ENCODE measurements at places on chromosomes 2 and 18.

- DNase-seq = no peak
Measured at GRCh38 chr2:205698286-205699268, 16.3 kb downstream of the NRP2 start.

DNA sequence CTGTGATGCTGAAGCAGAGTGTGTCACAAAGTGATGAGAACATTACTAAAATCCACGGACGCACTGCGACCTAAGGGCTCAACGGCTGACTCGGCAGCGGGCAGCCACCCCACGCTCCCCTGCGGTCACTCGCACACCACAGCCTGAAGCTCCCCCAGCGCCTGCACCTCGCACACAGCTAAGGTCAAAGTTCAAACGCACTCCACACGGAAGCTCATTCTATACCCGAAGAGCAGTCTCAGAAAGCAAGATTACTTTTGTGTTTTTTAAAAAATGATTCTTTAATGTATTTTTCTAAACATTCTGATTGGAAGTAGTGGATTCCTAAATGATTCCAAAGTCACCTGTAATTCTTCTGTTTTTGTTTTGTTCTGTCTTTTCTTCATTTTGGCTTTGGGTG is 21.7 kb downstream of the ASPRV1 start:
- DNase-seq = no peak

DNA sequence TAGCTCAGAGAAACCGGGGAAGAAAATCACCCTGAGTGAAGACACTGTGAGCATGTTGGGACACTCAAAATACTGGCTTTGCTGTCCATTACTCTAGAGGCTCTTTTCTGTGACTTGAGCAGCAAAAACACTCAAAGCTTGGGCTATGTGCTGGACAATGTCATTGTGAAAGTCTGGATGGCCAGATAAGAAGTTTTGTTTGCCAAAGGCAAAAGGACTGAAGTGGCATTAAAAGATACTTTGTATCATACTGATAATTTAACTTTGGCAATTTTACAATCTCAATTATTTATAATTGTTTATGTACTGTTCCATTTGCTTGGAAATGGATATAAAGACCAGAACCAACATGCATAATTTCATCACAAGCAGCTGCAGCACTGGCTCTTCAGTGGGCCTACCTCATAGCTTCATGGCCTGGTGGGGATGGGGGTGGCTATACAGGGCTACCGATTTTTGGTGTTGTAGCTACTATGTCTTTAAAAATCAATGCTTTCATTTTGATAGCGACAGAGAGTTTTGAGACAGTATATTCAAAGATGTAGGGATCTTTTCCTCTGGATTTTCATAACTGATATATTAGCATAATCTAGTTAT is 51.1 kb downstream of the RBKS start:
- no peak for DNase-seq

DNA sequence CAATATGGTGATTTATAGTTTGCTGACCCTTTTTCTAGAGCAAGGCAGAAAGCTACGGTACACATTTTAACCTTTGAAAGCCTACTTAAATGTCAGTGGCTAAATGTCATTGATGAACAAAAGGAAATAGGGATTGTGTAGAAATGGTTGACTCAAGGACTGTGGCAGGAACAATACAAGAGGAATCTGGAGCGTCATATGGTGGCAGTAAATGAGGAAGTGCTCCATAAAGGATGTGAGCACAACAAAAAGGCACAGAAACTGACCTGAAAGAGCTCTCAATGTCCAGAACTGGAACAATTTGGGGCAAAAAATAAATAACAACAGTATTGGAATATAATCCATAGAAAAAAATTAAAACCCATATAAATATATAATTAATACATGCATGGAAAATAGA is 443.9 kb upstream of the VRK2 start:
- no peak for DNase-seq

- DNase-seq = no peak
Measured at GRCh38 chr2:203936535-203936934, at the start of gene ICOS. TSS of gene ICOS (plus strand) at chr2:203936763. CDS start at chr2:203936815, 52 bp downstream.

GRCh38 chr2:23705771-23706612 is 220.9 kb downstream of the ATAD2B start:
- DNase-seq = no peak

DNA sequence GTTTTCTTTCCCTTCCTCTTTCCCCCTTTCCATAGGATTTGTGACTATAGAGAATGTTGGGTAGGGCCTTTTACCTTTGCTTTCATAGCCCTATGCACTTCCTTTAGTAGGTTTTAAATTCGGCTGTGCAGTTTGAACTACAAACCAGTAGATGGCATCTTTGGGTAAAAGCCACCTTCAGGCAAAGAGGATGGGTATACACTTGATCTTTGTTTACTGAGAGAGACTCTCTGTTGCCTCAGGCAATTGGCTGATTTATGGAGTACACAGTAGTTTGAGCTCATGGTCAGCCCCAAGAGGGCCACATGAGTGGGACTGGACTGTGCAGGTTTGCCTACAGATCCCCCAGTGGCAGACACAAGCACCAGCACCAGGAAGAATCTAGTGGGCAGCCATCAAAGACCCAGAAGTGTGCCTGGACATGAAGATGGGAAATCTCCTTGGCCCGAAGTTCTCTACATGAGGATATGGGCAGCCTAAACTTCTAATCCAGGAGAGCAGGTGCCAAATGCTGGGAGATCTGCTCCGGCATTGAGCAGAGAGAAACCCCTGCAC is 1304.3 kb upstream of the DDX18 start:
- no peak for DNase-seq

- no peak for DNase-seq
Measured at GRCh38 chr2:3635171-3635974, 22.6 kb upstream of the ALLC start.

DNA sequence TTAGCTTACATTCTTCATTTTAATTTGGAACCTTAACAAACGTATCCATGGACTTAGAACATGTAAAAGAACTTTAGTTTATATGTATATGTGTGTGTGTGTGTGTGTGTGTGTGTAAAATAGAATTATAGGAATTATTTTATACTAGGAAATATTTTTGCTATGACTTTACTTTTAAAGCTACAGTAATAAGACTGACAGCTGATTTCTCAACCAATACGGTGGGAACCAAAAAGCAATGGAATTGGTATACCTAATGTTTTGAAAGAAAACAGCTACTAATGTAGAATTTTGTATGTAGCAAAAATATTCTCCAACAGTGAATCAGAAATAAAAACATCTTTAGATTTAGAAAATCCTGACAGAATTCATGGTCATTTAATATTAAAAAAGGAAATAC is 146.5 kb upstream of the ARL4C start:
- no peak for DNase-seq

- no peak for DNase-seq
Measured at GRCh38 chr2:54691445-54692135, 31.9 kb upstream of the EML6 start.

GRCh38 chr2:221969087-221969829 is 329.5 kb downstream of the PAX3 start:
- no peak for DNase-seq

- DNase-seq = no peak
Measured at GRCh38 chr2:73968357-73968937, 16.3 kb upstream of the TET3 start.

DNA sequence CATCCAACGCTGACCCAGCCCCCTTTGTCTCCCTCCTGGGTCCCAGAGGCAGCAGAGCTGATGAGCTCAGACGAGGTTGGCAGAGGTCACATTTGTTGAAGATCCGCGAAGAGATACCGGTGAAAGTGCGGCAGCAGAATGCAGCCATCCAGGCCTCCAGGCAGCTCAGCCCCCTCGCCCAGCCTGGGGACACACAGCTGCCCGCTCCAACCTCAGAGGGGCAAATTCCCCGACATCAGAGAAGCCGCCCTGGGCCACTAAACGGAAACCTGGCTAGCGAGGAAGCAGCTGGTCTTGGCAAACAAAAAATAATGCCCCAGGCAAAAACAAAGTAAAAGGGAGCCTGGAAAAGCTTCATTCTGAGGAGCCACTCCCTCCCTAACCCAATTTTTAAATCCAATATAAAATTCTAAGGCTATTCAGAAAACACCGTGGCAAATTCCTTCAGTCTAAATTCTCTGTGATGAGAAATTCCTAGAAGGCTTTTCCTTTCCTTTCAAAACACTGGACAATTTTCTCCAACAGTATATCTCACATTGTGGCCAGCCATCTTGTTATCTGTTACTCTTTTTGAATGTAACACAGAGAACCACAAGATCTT is 262.4 kb downstream of the SS18 start:
- no peak for DNase-seq

GRCh38 chr18:2302012-2302411 is 269.3 kb downstream of the METTL4 start:
- DNase-seq = no peak

DNA sequence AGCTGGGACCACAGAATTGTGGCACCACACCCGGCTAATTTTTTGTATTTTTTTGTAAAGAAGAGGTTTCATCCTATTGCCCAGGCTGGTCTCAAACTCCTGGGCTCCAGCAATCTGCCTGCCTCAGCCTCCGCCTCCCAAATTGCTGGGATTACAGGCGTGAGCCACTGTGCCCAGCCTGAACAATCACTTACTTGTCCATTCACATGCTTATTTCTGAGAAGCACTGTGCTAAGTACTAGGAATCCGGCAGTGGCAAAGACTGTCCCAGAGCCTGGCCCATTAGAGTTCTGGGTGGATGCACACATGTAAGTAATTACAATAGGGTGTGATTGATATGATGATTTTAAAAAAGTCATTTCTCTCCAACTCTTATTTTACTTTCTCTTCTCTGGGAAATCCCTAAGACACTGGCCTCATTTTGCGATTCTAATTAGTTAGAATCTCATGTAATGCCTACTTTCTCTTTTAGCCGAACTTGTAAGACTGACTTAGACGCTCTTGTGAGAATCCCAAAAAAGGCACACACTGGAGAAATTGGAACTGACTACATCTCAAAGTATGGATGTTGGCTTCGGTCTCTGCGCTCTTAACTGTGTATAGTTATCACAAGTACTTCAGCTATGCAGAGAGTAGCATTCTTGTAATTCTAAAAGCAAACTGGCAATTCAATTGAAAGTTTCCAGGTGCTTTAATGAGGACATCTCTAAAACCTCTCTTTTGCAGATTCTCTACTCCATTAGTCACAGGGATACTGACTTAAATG is 567.7 kb downstream of the DCC start:
- DNase-seq = no peak

GRCh38 chr2:209383212-209383611 is 40.6 kb upstream of the MAP2 start:
- no peak for DNase-seq

DNA sequence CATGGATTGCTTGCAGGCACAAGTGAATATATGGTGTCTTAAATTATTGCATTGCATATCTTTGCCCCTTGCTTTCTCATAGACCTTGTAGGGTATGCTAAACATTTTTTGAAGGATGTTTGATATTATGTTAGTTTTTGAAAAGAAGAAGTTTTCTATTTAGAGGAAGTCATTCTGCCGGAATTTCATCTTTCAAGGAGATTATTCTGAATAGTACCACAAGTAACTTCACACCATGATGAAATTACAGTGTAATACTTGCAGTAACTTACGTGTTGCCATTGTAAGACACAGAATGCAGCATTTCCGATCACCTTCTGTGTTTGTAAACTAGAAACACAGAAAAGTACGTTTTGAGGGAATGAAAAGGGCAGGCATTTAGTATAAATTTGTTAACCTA is 71.9 kb downstream of the ACVR2A start:
- no peak for DNase-seq

- no peak for DNase-seq
Measured at GRCh38 chr2:165660361-165660760, 133.7 kb downstream of the GALNT3 start.

DNA sequence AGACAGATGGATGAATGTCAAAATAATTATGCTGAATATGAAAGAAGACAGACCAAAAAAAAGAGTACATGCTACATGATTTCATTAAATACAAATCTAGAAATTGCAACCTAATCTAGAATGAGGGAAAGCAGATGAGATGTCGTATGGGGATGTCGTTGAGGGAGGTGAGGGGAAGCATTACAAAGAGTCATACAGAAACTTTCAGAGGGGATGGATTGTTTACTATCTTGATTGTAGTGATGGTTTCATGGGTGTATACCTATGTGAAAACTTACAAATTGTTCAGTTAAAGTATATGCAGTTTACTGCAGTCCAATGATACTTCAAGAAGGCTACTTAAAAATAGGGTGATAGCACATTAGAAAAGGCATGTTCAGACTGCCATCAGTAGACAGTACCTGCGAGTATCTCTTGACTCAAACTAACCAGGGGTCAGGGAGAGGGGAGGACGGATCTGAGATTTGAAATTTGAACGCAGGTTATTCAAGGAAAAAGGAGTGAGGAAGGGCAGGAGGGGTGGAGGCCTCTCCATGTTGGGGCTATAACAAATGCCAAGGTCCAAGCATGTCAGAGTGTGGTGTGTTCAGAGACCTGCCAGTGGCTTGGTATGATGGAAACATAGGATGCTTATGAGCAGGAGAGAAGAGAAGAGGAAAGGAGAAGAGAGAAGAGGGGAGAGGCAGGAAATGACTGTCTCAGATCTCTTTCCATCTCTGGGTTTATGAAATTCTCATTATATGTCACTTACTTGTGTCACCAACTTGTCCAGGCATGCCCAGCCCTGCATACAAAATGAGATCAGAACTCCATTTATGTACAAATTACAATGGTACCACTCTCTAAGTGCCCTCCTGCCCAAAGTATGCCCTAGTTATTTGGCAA is 257.3 kb upstream of the CXCR4 start:
- no peak for DNase-seq

GRCh38 chr2:47312491-47312850 is 90.5 kb upstream of the MSH2 start:
- no peak for DNase-seq

DNA sequence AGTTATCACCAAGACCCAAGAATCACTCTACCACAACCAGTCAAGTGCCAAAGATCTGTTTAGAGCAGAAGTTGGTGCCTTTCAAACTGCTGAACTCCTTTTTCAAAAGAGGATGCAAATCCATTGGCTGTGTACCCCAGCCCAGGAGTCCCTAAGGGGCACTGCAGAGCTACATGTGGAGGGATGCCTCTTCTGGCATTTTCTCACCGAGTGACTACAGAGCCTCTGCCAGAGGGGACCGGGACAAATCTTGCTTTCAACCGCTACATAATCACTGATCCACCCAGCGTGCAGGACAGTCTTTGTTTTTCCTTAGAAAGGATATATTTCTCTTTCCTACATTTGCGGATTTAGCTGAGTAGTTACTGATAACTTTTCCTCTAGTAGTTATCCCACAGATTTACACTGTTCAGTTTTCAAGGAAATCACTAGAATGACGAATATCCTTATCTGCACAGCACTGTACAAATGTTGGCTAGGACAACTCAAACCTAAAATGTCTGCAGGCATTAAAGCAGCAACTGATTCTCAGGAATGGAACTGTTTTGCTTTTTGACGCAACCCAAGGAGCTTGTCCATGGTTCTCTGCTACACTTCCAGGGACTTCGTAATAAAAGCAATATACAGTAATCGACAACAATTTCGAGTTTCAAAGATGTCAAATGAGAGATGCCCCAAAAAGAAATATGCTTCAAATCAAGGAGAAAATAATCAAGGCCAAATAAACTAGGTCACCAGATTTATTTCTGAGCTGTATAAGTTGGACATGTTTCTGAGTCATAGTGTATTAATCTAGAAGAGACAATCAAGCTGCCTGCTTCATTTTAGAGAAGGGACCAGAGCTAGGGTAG is 24.1 kb downstream of the EPB41L3 start:
- DNase-seq = no peak
